ENCODE measurements at places on chromosomes 12 and 14. TPM values are rescaled to one million over a fixed set of nuclear protein-coding genes. Genes with fewer than 3 reads are reported as not detected.

DNA sequence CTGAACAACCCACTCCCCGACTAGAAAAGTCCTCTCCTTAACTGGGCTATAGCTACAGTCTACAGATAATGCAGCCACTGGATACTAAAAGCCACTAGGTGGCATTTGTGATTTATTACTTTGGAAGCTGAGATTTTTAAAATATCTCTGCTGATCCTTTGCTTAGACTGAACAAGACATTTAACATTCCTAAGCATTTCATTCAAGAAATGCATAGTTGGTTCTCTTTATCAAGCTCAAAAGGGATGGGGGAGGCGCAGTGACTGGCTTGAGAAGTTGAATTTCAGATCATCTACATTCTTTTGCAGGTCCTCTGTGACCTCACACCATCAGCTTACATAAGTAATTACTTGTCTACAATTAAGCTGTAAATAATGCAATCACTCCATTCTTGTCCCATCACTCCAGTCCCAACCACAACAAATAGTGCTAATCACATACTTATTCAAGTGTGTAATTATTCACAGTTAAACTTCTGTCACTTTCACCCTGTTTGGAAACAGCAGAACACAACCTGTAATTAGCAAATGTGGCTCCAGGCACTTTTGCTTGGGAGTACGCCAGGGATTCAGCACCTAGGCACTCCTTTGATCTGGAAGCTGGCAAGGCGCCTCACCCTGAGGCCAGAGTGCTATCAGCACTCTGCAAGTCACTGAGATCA is 203.6 kb downstream of the NOVA1 start:
- H3K27me3 ChIP-seq: no peaks in the 10 kb centered on the region
- H3K36me3 ChIP-seq: no peaks in the 10 kb centered on the region
- H3K27ac ChIP-seq: no peak overlapping the region
- DNase-seq: no peak

GRCh38 chr12:95057424-95057823 is 16.0 kb downstream of the NR2C1 start:
- no peak overlapping the region for H3K4me3 ChIP-seq
- no peaks in the 10 kb centered on the region for H3K27me3 ChIP-seq

DNA sequence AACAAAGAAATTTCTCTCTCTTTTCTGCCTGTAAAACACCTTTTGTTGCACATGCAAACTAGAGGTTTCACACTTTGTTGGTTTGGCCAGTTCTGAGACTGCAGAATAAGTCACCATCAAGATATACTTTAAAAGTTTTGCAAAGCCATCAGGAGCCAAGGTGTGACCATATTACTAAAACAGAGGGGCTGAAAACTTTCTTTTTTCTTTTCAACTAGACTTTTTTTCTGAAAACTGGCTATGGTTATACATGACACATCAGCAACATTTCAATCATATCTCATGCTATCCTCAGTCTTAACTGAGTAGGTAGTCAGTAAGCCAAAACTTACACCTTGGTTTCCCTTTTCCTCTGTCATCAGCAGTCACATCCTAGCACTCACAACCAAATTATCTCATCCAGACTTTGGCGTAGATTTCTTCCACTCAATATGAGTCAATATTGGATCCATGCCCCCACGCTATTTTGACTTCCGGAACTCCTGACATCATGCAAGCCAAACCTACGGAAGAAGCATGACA is 4.1 kb upstream of the IFNG start:
- H3K4me1 ChIP-seq: no peaks in the 10 kb centered on the region
- no peaks in the 10 kb centered on the region for H3K27me3 ChIP-seq
- H3K36me3 ChIP-seq: no peaks in the 10 kb centered on the region
- DNase-seq: no peak

- no peak overlapping the region for H3K4me3 ChIP-seq
- H3K4me1 ChIP-seq: no peaks in the 10 kb centered on the region
- H3K27ac ChIP-seq: no peak overlapping the region
These were observed 63.2 kb upstream of the RFX4 start for GRCh38 chr12:106519607-106520021.

- H3K27ac ChIP-seq: no peak overlapping the region
- DNase-seq: no peak
- no peaks in the 10 kb centered on the region for H3K36me3 ChIP-seq
- H3K4me1 ChIP-seq: no peaks in the 10 kb centered on the region
- no peaks in the 10 kb centered on the region for H3K27me3 ChIP-seq
These were observed 222.1 kb downstream of the NUAK1 start for GRCh38 chr12:105916760-105917039.

DNA sequence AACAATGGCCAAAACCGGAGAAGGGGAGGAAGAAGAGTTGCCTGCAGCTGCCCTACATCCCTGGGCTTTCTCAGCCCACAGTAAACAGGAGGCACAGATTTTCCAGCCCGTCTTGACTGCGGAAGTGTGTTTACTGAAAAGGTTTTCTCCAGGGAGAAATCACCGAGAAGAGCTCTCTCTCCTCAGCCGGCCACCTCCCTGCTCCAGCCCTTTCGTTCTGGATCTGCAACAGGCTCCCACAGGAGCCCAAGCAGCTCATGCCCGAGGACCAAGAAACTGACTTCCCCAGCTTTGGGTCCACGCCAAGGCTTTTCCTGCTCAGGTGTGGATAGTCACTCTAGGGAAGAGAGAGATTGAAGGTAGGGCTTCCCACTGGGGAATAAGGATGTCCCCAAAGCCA is 61.7 kb downstream of the BCL11B start:
- no peak for DNase-seq
- H3K4me3 ChIP-seq: no peak overlapping the region
- H3K27me3 ChIP-seq: peaks cover 16% of the 10 kb centered on the region
- H3K27ac ChIP-seq: no peak overlapping the region
- no peaks in the 10 kb centered on the region for H3K4me1 ChIP-seq

DNA sequence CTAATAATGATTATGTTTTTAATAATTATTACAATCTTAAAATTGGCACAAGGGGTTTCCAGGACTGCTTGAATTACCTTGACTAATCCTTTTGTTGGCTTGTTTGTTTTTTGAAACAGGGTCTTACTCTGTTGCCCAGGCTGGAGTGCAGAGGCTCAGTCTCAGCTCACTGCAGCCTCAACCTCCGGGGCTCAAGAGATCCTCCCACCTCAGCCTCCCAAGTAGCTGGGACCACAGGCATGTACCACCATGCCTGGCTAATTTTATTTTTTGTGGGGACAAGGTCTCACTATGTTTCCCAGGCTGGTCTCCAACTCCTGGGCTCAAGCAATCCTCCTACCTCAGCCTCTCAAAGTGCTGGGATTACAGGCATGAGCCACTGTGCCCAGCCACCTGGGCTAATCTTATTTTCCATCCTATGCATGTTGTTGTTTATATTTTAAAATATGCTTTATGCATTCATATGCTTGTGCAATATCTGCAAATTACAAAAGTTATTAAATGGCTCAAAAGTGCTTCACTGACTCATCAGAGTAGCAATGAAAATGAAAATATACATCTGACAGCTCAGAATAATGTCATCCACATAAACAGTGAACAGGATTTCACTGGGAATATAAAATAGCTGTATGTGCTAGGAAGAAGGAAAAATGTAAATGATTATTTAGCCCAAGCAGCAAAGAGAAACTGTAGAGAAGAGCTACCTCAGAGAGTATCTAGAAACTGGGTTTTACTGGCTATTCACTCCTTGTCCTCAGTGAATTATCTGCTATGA is 24.8 kb upstream of the PLEKHG6 start:
- H3K27ac ChIP-seq: no peak overlapping the region
- no peaks in the 10 kb centered on the region for H3K27me3 ChIP-seq
- no peak for DNase-seq
- H3K4me1 ChIP-seq: peaks cover 14% of the 10 kb centered on the region

DNA sequence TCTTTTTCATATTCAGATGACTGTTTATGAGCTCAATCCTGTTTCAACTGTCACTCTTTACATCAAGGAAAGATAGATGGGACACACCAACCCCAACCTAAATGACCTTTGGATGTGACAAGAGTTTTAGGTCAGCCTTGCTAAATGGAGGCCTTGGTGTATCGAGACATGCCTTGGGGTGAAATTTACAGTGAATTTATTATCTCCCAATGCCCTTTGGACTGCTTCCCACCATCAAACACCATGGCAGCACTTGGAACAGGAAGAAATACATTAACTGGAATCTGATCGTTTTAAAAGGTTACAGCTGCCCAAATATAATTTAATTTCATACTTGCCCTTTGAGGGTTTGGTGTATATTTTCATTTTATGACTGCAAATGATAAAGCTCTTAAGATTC is 327.6 kb downstream of the SOX5 start:
- H3K27me3 ChIP-seq: no peaks in the 10 kb centered on the region
- H3K4me1 ChIP-seq: no peaks in the 10 kb centered on the region
- no peak for DNase-seq
- H3K36me3 ChIP-seq: no peaks in the 10 kb centered on the region
- H3K4me3 ChIP-seq: no peak overlapping the region
- no peak overlapping the region for H3K27ac ChIP-seq

DNA sequence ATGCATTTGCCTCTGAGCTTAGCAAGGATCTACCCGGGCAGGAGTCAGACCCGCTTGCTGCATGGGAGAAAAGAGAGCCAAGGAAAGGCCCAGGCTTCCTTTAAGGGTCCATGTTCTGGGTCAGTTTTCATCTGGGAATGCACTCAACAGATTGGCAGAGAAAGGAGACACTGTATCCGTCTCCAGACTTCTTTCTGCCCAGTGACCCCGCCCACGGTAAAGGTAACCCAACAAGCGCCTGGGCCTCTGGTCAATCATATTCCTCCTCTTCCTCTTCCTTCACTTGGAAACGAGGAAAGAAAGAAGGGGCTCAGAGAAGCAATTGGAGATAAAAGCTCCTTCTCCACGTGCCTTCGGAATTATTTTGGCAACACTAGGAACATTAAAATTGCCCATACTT is 27.1 kb upstream of the TCP11L2 start:
- H3K4me3 ChIP-seq: no peak overlapping the region
- no peak for DNase-seq
- no peaks in the 10 kb centered on the region for H3K27me3 ChIP-seq
- H3K4me1 ChIP-seq: peaks cover 22% of the 10 kb centered on the region
- H3K27ac ChIP-seq: no peak overlapping the region

- H3K27ac ChIP-seq: no peak overlapping the region
- no peaks in the 10 kb centered on the region for H3K27me3 ChIP-seq
- H3K36me3 ChIP-seq: no peaks in the 10 kb centered on the region
- H3K4me3 ChIP-seq: no peak overlapping the region
These were observed 33.0 kb downstream of the BTBD7 start for GRCh38 chr14:93299866-93300265.

DNA sequence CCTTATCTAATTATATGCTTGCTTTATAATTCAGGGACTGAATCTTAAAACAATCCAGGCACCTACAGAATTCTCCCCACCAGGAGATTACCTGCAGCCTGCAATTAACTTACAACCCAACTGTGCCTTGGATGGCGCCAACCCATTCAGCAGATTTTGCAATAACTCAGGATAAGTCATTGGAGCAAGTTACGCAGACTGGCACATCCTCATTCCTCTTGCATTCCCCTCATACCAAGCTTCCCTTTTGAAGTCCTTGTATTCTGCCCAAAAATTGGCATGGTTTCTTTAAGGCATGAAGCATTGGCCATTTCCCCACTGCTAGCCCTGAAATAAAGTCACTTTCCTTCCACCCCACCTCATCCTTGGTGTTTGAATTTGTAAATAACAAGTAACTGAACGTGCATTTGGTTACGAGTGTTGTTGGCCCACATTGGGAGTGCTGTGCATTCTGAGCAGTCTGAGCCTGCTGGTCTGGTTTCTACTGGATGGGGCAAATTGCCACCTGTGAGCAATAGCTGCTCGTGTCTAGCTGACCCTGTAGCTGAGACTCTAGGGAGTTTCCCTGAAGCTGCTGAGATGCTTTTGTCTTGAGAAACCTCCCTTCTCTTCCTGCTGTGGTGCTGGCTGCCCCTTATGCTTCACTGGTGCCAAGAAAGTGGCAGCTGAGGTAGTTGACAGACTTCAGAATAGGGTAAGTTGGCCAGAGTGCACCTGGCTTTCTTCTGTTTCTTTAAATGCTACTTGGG is 99.2 kb upstream of the SCAF11 start:
- H3K4me3 ChIP-seq: no peak overlapping the region
- no peak for DNase-seq
- no peak overlapping the region for H3K27ac ChIP-seq
- H3K27me3 ChIP-seq: no peaks in the 10 kb centered on the region
- no peaks in the 10 kb centered on the region for H3K4me1 ChIP-seq

- no peaks in the 10 kb centered on the region for H3K36me3 ChIP-seq
- H3K27ac ChIP-seq: no peak overlapping the region
- H3K27me3 ChIP-seq: peaks cover 5% of the 10 kb centered on the region
- no peaks in the 10 kb centered on the region for H3K4me1 ChIP-seq
- DNase-seq: no peak
These were observed 162.1 kb downstream of the APAF1 start for GRCh38 chr12:98807187-98807586.

- H3K36me3 ChIP-seq: no peaks in the 10 kb centered on the region
- H3K4me3 ChIP-seq: no peak overlapping the region
- H3K27ac ChIP-seq: no peak overlapping the region
- no peaks in the 10 kb centered on the region for H3K27me3 ChIP-seq
These were observed 142.5 kb downstream of the DPY19L2 start for GRCh38 chr12:63525831-63526230.

- no peak overlapping the region for H3K27ac ChIP-seq
- DNase-seq: no peak
- no peak overlapping the region for H3K4me3 ChIP-seq
- peaks cover 7% of the 10 kb centered on the region for H3K4me1 ChIP-seq
These were observed 276.7 kb downstream of the FOXN3 start for GRCh38 chr14:89140326-89140725.

GRCh38 chr14:78455896-78456435 is 285.8 kb downstream of the NRXN3 start:
- no peak overlapping the region for H3K4me3 ChIP-seq
- H3K27ac ChIP-seq: no peak overlapping the region
- no peaks in the 10 kb centered on the region for H3K36me3 ChIP-seq
- DNase-seq: no peak
- no peaks in the 10 kb centered on the region for H3K4me1 ChIP-seq

GRCh38 chr14:103742499-103743255 is 27.1 kb downstream of the ZFYVE21 start:
- H3K4me1 ChIP-seq: no peaks in the 10 kb centered on the region
- H3K4me3 ChIP-seq: no peak overlapping the region
- H3K36me3 ChIP-seq: peaks cover 91% of the 10 kb centered on the region

Gene KRT72
- 0.27 TPM for polyA plus RNA-seq

Gene RILPL2
- polyA plus RNA-seq: 5.6 TPM

Gene GNG2
- polyA plus RNA-seq: 101 TPM

Gene TOMM20L
- 1.7 TPM for polyA plus RNA-seq

Gene DCTN2
- 150 TPM for polyA plus RNA-seq

Gene HHIPL1
- polyA plus RNA-seq: 3.1 TPM

Gene STX2
- polyA plus RNA-seq: 28.6 TPM
